Kidney capillary endothelial cell (primary cell): ENCODE measurements at places on chromosomes 16 and 17.

DNA sequence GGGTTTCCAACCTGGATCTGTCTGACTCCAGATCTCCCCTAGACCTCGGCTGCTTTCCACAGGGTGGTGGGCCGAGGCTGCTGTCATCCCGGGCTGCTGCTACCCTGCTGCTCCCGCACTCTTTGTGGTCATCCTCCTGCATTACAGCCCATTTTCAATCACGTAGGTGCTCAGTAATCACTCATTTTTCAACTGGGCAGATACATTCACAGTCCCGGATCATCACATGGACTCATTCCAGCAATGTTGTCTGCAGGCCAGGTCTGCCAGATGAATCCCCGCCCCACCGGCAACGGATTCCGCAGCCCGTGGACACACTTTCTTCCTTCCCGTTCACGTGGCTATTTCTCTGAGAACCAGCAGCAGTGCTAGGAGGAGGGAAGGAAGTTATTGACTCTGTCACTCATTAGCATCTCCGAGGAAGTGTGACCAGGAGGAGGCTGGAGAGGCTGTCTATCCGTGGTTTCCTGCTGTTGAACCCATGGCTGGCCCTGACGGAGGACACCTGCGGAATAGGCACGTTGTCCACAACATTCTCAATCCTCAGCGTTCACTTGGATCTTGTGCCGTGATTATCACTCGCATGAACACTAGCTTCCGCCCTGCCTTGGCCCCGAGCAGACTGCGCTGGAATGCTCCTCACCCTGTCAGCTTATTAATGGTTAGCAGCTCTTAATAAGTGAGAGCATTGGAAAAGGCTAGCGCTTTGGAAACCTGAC, 14.7 kb upstream of the ZCCHC14 start:
- DNase-seq: no peak

DNA sequence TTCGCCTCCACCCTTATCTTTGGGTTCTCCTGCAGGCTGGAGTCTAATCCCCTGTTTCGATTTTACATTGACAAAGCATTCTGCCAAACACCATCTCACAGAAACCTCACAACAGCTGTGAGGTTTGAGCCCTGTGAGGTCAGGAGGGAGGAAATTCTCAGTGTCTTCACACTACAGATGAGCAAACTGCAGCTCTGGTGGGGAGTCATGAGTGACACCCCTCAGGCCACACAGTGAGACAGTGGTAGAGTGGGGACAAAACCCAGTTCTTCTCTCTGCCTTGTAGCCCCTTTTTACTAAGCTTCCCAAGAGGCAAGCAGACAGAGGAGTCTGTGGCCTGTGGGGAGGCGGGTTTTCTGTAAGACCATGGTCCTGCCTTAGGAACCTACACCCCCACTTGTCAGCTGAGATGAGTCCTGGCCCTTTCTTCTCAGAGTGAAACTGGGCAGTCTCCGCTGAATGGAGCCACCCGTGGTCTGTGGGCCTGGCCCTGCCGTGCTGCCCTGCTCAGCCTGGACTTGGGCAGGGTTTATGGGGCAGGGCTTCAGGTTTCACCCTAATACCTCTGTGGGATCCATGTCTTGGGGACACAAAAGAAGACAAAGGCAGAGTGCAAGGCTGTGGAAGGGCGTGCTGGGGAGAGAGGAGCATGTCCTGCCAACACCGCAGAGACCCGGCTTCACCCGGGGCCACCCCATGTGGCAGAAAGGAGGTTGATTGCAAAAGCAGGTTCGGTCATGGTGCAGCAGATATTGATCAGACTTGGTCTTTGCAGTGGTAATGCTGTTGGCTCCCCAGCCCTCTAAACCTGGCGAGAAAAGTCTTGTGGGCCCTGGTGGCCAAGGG, 59.0 kb downstream of the ABR start:
- no peak for DNase-seq

DNA sequence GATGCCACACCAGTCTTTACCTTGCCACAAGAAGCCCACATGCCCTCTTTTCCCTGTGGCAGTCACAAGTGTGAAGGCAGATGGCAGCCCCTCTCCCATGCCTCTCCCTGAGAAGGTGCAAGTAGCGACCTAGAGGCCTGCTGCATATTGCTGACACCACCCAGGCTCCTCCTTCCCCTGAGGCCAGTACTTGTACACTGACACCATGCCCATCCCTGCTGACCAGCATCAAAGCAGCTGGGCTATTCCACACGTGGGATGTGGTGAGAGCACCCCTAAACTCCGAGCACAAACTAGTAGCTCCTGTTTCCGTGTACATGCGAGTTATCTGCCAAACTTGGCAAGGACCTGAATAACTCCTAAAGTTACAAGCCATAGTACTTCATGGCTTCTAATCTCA, 149.4 kb downstream of the AATF start:
- no peak for DNase-seq

- DNase-seq: no peak
Measured at GRCh38 chr16:13517841-13518240, 402.1 kb upstream of the ERCC4 start.
